Stimulated activated CD4-positive, alpha-beta T cell treated with anti-CD3 and anti-CD28 coated beads, Interleukin-4, amount 100 ng/mL, for 48 hours (primary cell): ENCODE measurements at places on chromosomes 6 and 20.

DNA sequence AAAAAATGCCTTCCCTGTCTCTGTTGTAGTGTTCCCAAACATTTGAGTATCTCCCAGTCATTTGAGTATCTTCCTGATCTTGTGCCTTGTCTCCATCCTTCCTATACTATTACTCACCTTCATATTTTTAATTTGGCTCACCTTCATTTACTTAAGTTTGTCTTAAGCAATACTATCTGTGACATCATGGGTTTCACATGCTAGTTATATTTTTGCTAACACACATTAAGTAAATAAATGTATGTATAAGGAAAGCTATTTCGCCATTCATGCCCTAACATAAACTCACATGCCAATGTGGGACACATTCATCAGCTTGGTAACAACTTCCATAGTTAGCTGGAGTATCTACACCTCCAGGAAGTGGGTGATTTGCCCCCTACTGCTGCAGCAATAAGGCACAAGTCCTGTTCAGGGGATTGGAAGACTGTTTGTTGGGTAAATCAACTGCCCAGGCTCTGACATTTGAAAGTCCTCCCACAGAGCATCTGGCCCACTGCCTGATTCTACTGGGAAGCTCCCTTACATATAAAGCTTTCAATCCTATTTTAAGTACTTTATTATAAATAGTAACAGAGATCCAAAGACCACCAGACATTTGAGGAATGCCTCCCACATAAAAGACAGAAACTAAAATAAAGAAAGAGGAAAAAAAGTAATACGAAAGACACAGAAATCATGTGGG, 132.3 kb downstream of the ISM1 start:
- DNase-seq, result no peak

DNA sequence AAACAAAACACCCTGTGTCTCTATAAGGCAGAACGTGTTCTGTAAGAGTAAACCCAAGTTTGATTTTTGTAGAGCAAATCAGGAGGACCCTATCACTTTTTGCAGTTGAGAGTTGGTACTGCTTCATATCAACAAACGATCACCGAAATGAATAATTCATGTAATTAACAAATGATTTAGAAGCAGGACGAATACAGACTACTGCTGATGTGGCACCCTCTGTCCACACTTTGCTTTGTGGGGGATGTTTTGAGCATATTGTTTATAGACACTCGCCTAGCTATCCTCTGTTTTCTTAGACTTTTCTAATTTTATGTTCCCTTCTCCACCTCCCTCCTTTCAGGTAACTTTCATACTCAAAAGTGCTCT, 1.5 kb downstream of the CD2AP start:
- no peak for DNase-seq

DNA sequence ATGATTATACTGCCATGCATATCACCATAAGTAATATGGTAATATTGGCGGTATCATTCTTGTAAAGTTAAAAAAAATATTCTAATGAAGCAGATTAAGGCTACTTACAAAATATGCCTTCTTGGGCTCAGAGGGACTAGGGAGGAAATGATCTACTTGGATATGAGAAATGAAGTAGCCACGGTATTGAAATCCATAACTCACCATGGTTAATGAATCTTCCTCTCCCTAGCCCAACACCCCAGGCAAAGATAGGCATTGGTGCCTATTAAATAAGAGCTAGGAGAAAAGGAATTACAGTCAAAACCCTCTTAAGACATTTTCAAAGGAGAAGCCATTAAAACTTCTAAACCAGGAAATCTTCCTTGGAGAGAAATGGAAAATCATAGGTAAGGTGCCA, 280.5 kb downstream of the TFAP2B start:
- no peak for DNase-seq

DNA sequence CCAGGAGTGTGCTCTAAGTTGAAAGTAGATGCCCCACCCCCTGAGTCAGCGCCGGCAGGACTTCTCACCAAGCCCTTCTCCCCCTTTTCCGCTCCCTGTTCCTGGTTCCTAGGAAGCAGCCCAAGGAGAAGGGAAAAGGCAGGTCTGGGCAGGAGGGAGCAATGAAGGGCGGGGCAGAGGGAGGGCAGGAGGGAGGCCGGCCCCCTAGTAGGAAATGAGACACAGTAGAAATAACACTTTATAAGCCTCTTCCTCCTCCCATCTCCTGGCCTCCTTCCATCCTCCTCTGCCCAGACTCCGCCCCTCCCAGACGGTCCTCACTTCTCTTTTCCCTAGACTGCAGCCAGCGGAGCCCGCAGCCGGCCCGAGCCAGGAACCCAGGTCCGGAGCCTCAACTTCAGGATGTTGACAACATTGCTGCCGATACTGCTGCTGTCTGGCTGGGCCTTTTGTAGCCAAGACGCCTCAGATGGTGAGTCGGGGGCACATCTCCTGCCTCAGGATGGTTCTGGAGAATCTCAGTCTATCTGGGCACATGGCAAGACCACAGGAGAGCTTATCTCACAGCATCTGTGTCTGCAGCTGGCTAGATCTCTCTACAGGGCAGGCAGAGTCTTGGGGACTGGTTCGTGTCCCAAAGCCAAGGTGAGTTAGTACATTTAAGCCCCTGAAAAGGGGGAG, at the start of gene PROCR:
PROCR (plus strand) TSS at position 320 of the 681 bp plus-strand sequence; CDS start at position 403, 83 bp downstream.
- DNase-seq, result no peak

- DNase-seq, result no peak
Measured at GRCh38 chr6:137832110-137832509, 34.9 kb upstream of the TNFAIP3 start.

DNA sequence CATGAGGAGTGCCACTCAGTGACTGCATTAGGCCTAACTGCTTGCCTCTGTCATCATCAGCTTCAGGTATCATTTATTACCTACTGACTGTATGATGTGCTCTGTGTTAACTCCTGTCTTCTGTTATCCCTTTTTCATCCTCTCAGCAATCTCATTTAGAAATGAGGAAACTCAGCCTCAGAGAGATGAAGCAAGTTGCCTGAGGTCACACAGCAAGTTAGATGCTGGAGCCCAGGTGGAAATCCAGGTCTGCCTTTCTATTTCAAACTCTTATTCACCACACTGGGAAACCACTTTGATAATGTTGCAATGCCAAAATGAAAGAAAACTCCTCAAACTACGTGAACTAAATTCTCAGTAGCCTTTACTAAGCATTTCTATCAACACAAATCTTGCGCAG, 1.3 kb downstream of the FERMT1 start:
- DNase-seq, result no peak

- DNase-seq, result no peak
Measured at GRCh38 chr20:25136643-25137559, 55.0 kb upstream of the VSX1 start.

DNA sequence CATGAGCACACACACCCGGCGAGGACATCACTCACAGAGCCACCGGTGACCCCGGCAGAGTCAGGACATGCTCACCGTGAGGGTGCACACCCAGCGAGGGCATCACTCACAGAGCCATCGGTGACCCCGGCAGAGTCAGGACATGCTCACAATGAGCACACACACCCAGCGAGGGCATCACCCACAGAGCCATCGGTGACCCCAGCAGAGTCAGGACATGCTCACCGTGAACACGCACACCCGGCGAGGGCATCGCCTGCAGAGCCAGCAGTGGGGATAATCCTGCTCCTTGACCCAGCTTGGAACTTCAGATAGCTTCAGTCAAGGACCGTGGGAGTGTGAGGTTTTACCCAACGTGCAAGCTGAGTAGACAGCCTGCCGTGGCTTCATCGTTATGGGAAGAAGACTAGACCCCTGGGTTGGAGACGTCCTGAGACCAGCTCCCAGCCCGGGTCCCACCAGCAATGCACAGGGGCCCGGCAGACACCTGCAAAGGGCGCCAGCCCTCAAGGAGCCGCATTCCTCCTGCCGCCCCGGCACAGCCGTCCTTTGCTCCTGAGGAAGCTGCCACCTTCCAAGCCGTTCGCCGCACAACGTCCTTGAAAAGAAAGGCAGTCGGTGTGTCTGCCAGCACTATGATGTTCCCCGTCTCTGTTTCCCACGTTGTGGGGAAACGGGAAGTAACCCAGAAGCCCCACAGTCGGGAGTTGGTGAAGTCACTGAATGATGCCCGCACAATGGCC, 192.3 kb downstream of the DLL1 start:
- DNase-seq, result no peak

GRCh38 chr6:107618672-107619071, 128.8 kb downstream of the SOBP start:
- DNase-seq, result peak; percentile 11

DNA sequence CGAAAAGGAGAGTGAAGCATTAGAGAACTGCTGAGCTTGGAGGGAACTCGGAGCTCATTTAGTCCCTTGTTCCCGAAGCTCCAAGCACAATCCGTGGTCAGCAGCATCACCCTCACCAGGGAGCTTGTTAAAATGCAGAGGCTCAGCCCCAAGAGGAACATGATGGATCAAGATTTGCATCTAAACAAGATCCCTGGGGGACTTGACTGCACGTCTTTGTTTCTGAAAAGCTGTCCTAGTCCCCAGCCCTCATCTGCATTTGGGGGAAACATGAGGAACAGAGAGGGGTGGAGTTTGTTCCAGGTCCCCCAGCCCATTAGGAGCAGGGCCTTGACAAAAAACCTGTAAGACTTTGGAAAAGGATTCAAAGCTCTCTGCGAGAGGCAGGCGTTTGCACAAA, 4.1 kb upstream of the LBP start:
- DNase-seq, result no peak

DNA sequence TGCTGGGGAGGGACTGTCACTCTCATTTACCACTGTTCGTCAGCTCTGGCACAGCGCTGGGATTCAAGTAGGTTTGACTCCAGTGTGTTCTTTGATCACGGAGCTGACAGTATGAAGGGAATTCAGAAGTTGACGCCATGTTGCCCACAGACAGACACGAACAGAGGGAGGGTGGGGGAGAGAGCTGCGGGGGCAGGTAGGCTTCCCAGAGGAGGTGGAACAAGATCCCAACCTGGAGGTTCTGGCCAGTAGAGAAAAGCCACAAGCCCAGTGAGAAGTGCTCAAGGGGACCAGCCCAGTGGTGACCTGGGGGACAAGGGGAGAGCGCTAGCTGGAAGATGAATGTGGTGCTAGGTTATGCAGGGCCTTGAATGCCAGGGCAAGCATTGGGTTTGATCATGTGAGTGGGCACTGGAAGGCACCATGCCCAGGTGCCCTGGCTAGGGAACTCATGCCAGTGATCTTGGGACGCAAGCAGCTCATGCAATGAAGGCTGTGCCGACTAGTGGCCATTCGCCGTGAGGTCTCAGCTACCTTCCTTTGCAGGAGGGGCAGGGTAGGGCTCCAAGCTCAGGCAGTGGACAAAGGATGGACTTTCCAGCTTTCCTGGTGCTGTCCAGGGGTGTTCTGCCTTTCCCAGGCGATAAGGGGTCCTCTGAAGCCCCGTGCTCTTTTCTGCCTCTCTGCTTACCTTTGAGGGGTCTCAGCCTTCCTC, 50.4 kb upstream of the APCDD1L start:
- no peak for DNase-seq

- no peak for DNase-seq
Measured at GRCh38 chr20:36144336-36144735, 10.2 kb upstream of the EPB41L1 start.

GRCh38 chr6:92174398-92175073, 1244.8 kb downstream of the EPHA7 start:
- DNase-seq, result no peak

- no peak for DNase-seq
Measured at GRCh38 chr6:166387642-166388289, 5.0 kb upstream of the MPC1 start.

DNA sequence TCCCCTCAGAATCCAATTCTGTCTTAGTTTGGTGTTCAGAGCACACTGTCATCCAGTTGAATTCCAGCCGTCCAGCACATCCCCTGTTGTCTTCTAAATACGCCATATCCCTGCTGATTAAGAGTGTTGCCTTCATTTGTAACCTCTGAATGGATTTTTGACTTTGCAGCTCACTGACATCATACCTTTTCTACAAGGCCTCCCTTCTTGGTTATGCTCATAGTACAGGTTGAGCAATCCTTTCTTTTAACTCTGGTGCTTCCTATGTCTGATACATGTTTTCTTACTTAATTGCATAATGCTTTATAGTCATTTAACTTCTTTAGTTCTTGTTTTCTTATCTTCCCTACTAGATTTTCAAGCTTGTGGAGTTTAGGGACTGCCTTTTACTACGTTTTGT, 36.4 kb downstream of the XRN2 start:
- no peak for DNase-seq

GRCh38 chr20:37564016-37564387, 36.3 kb upstream of the BLCAP start:
- DNase-seq, result no peak

GRCh38 chr6:4645713-4646360, 130.4 kb upstream of the CDYL start:
- no peak for DNase-seq

GRCh38 chr6:56853541-56853940, 101.4 kb upstream of the BEND6 start:
- no peak for DNase-seq

- DNase-seq, result no peak
Measured at GRCh38 chr20:61965606-61966491, 99.8 kb downstream of the TAF4 start.

DNA sequence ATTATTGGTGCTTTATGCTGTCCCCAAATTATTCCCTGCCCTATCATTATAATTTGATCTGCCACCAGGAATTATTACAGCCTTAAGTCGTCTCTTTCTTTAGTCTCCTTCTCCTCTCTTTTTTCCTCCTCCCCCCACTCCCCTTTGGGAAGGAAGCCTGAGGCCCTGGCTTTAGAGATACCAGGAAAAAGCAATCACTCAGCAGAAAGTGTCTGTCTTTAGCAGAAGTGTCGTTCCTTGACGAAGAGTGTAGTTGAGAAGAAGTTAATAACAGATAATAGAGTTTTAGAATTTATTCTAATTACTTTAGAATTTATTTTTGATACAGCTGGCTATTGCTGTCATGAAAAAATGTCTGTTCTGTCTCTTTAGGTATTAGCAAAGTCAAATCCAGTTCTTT, 16.5 kb downstream of the LIN28B start:
- DNase-seq, result no peak

- DNase-seq, result no peak
Measured at GRCh38 chr6:62152796-62153195, 133.2 kb downstream of the KHDRBS2 start.

GRCh38 chr6:96923400-96923799, 1.1 kb upstream of the KLHL32 start:
- no peak for DNase-seq

- no peak for DNase-seq
Measured at GRCh38 chr6:167761794-167762258, 64.9 kb upstream of the AFDN start.

GRCh38 chr20:45342855-45343531, 5.2 kb downstream of the SDC4 start:
- no peak for DNase-seq

- DNase-seq, result no peak
Measured at GRCh38 chr6:113401231-113401630, 455.9 kb upstream of the MARCKS start.
